NCI-H524 (cell line): ENCODE measurements at places on chromosomes 2 and 18.

GRCh38 chr2:16408331-16409005 is 257.2 kb downstream of the CYRIA start:
- DNase-seq: no peak

DNA sequence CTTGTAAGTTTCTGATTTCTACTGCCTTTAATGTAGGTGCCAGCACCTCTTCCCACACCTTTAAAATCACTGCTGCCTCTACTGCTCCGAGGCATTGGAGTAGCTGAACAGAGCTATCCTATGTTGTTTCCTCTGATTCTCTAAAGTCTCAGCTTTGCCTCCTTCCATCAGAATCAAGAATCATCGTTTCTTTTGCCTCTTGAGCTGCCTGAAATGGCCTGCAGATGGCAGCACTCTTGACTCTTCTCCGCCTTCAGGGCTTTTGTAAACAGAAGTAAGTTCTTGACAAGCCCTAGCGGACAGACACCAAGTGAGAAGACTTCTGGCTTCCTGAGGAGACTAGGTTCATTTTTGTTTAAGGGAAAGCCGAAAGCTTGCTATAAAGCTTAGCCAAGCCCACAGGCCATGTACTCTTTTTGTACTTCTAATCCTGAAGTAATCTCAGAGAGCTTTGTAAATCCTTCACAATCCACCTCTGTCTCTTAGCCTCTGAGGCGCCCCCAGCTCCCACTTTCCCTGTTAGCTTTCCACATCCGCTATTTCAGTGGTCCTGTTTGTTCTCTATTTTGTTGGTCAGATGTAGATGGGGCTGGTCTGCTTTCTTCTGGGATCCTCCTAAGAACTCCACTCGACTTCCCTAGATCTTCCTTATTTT is 48.4 kb downstream of the GTF3C3 start:
- DNase-seq: peak; percentile 35

GRCh38 chr2:201407265-201407664 is 44.0 kb downstream of the TRAK2 start:
- no peak for DNase-seq

DNA sequence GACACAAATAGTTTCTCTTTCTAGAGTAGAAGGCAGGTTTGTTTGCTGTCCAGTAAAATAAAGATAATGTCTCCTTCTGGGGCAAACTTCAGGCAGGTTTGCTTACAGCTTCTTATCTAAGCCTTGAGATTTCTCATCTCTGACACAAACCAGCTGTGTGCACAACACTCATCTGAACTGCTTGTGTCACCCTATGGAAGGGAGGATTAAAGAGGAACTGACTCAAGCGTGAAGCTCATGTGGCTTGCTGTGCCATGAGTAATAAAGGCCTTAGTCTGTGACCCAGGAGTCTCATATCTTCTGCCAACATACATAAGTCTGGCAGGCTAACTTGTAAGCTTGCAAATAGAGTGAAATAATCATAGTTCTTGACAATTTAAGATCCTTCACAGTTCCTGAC is 24.2 kb upstream of the CPO start:
- no peak for DNase-seq

GRCh38 chr2:58899692-58900091 is 658.6 kb upstream of the FANCL start:
- no peak for DNase-seq

DNA sequence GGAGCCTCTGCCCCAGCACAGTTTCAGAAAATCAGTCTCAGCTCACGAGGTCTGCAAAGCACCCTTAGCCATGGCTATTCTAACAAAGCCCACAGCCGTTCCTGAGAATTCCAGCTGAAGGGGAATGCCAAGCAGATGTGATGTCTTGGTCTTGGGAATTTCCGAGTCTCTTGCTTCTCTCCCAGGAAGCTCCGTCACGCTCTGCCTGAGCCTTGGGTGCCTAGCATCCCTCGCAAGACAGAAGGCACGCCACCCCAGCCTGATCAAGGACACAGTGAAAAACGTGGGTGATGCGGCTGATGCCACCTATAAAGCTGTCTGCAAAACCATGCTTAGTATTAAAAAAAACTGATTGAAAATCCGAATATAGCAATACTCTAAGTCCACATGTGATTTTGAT is 254.6 kb downstream of the SH3BP4 start:
- no peak for DNase-seq

DNA sequence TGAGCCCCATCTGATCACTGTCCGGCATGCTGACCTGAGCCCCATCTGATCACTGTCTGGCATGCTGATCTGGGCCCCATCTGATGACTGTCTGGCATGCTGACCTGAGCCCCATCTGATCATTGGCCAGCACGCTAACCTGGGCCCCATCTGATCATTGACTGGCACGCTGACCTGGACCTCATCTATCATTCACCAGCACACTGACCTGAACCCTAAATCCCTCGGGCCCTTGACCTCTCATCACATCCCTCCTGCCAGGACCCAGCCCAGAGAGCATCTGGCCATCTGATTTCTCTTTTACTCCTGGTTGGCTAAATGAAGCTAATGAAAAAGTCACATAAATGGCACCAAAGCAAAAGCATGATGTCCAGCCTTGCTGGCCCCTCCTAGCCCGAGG is 207.1 kb downstream of the NDUFA10 start:
- no peak for DNase-seq

GRCh38 chr2:3282056-3282998 is 95.3 kb downstream of the EIPR1 start:
- DNase-seq: peak; percentile 89

- no peak for DNase-seq
Observed at GRCh38 chr2:37365669-37366068, 21.2 kb downstream of the QPCT start.

DNA sequence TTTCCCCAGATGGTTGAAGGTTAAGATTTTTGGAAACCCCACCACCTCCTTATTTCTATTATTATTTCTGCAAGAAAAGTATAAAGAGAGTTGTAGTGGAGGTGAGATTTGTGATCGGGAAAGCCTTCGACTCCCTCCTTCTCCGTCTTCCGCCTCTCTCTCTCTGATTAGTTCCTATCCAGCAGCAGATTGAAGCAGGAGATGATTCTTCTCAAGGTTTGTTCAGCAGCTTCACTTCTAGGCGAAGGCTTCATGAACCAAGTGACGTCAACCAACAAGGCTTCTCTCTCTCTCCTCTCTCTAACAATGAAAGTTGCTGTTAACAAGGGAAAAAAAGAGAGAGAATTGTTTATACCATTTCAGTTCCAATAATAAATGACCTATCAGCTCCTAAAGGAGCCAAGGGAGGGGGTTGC is at the start of gene BAZ2B:
TSS of gene BAZ2B (minus strand) at position 263 of the 416 bp plus-strand sequence. CDS start 137,829 bp downstream, outside the sequence.
- peak; percentile 7 for DNase-seq

DNA sequence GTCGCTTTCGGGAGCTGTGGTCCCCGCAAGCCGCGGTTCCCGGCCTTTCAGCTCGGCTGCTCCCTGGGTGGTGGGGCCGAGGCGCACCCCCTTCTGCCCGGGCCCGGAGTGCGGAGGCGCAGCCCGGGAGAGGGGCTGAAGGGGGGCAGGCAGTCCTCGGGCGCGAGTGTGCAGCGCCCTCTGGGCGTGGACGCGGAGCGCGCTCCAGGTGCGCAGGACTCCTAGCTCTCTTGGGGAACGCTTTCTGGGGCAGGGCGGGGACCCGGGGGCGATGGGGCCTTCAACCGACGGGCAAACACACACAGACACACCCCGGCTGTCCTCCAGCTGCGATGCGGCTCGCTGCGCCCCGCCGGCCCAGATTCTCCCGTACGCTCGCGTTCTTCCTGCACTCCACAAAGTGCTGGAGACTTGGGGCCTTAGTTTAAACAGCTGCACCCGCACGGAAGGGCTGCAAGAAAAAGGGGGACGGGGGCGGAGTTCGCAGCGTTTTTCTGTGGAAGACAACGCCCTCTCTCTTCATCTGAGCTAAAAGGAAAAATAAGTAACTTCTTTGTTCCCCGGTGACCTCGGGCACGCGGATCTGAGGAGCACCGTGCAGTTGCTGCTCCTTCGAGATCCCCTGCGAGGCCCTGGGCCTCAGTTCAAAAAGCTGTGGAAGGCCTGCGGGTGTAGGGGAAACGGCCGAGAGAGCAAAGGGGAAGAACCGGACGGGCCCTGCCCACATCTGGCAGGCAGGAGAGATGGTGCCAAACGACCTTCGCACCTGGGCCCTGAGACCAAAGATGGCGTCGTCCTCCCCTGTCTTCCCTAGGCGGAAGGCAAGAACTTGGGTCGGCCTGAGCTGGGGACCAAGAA is 593 bp upstream of the SDC1 start:
- peak; percentile 74 for DNase-seq

DNA sequence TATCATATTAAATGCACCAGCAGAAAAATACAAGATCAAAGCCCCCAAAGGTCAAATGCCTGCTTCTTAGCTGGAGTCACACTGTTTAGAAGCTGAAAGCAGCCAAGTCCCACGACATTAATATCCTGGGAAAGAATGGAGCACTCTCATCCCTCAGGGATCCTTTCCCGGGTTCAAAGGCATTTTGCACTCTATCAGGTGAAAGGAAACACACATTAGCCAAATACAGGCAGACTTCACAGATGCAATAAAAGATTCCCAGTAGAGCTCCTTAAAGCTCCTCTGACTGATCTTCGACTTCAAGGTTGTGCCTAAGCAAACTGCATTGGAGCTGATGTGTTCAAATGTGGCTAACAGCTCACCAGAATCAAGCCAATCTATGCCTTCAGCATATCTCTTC is 158.4 kb downstream of the RNF152 start:
- no peak for DNase-seq

DNA sequence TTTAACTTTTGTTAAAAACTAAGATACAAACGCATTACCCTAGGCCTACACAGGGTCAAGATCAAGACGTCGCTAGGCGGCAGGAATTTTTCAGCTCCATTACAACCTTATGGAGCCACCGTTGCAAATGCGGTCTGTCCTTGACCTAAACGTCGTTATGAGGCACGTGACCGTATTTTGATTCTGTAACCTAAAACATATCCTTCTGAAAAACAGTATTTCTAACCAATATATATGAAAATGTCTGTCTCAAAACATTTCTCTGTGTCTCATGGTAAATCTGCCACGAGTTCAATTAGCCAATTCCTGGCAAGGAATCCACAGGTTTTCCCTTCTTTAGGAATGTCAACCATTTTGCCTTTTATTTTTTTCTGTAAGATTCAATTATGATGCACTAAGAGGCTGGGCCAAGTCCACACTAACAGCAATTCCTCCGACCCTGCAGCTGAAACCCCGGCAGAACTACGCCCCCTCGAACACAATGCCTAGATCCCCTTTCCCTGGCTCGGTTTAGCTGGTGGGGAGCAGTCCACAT is 1.7 kb downstream of the RTN4 start:
- DNase-seq: peak; percentile 41

DNA sequence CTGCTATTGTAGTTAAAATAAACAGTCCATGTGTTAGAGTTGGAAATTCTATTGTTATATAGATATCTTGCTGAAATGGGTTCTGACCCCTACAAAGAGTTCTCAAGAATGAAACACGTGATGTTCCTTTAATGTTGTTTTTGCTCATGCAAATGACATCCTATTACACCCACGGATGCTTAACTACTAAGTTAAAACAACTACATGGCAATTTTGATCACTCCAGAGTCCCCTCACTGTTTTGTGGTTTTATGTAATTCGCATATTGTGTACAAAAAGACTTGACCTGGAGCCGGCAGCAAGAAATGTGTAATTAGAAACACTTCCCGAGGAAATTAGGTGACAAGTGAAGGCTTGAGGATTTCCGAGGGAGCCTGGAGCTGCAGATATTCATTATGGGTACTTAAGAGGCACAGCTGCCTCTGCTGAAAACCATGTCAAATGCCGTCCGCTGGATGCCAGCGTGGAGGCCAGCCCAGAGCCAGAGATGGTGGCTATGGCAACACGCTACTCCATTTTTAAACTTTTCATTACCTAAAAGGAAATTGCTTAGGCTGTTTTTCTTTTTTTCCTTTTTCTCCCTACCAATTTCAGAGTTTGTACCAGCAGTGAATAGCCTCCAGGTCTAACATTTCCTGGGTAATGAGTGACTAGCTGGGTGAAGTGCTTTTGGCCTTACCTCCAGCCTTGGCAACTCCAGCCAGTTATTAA is 21.0 kb upstream of the CABLES1 start:
- peak; percentile 29 for DNase-seq

- DNase-seq: peak; percentile 96
Observed at GRCh38 chr18:49052891-49053644, 102.3 kb upstream of the SMAD7 start.

DNA sequence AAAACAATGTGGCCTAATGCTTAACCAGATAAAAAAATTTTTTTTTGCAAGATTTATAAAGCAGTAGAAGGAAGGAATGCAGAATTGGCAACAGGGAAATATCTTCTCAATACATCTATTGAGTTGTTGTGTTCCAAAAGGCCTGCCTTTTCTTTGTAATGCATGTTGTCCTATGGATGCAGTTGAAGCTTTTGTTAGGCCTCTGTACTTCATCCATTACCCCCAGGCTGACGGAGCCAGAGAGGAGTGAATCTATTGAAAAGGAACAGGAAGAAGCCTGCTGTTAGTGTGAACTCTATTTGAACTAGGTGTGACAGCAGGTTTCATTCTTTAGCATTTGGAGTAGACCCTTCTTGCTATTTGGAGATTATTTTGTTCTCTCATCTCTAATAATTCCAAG is 56.5 kb downstream of the MTX2 start:
- no peak for DNase-seq

DNA sequence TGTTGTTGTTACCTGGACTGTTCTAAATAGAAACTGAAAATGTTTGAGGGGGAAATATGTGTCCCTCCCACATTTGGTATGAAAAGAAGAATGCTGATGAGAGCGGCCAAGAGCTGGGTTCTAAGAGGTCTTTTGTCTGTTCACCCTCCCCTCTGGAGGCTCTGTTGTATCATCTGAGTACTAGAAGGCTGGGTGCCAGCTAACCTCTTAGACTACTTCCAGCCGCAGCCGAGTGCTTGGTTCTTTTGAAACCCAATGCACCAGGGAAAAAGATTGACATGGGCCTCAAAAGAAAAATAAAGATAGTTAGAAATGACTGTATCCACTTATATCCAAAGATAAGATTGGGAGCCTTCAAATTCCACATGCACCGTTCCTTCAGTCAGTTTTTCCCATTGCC is 255.9 kb downstream of the TXNL1 start:
- DNase-seq: no peak

DNA sequence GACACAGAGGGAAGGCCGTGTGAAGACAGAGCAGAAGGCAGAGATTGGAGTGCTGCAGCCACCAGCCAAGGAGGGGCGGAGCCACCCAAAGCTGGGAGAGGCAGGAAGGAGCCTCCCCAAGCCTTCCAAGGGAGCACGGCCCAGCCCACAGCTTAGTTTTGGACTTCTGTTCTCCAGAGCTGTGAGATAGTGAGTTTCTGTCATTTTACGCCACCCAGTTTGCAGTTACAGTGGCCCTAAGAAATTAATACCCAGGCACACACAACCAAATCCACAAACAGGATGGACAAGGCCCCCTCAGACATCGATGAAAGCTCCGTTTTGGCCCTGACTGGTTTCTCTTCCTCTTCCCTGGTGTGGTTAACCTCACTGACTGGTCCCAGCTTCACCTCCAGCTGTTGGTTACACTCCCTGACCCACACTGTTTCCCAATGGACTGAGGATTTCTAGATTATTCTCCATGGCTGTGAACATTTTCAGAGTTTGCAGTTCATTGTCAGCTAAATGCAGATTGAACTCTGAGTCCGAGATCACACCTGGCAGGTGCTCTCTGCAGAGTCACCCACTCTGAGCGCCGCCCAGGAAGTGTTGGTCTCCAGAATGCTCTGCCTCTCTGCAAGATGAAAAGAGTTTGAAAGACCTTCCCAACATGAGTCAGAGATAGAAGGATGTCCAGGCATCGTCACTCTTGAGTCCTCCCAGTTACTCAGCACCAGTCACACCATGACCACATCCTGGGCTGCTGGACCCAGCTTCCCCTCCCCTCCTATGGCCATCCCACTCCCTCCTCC is 100.2 kb downstream of the TWIST2 start:
- DNase-seq: no peak
